ENCODE measurements at places on chromosomes 3 and 15. TPM values are rescaled to one million over a fixed set of nuclear protein-coding genes. Genes with fewer than 3 reads are reported as not detected.

The GOLGA6L10 gene
- total RNA-seq, result under 0.01 TPM

The RTP3 gene
- total RNA-seq, result not detected

The MYRIP gene
- not detected for total RNA-seq

The SENP5 gene
- 45.5 TPM for total RNA-seq

The MORC1 gene
- total RNA-seq, result not detected

The ATP13A5 gene
- total RNA-seq, result not detected

The SMCO1 gene
- total RNA-seq, result not detected

The VWA5B2 gene
- total RNA-seq, result not detected

The ZKSCAN7 gene
- 4.7 TPM for total RNA-seq
